ENCODE measurements at places on chromosomes 4 and X.

- no peak for DNase-seq
These were observed 35.8 kb upstream of the TNIP3 start for GRCh38 chr4:121199742-121200561.

- peak; percentile 37 for DNase-seq
These were observed 2.4 kb downstream of the LONRF3 start for GRCh38 chrX:118976599-118977340.

DNA sequence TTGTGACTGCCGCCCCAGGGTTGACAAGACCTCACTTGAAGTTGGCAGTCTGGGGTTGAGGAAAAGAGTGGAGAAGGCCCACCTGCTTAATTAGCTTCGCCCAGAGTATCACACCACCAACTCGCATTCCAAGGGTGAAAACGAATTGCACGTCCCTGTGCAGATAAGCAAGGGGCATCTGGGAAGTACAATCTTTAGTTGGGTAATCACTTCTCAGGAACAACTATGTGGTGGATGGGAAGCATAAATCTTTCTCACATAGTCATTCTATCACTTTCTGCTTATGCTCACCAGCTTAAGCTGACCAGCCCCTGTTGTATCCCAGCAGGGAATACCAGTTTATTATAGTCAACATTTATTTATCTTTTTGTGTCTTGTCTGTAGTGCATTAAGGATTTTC is 14.3 kb downstream of the SPCS3 start:
- no peak for DNase-seq

DNA sequence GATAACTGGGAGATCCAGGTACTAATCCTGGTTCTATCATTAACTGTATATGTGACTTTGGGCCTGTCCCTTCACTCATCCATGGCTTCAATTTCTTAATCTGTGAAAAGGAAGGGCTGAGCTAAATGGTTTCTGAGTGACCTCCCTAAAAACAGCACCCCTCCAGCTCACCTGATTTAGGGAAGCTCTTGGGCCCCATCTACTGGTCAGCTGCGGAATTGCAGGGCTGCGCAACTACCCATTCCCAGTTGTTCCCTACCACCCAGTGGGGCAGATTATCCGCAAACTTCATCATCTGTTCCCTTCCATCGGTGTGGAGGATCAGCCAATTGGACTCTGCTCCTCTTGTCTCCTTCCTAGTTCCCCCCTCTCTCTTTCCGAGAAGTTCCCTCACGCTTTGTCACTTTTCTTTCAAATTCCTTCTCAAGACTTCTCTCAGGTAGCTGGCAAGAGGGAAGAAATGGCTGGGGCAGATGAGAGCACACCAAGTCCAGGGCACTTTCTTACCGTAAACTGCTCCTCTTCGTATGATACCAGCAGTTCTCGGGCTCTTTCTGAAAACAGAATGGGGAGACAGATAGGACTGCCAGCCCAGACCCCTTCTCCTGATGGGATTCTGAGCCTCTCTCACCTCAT is 5.8 kb downstream of the LAS1L start:
- DNase-seq, result peak; percentile 45

DNA sequence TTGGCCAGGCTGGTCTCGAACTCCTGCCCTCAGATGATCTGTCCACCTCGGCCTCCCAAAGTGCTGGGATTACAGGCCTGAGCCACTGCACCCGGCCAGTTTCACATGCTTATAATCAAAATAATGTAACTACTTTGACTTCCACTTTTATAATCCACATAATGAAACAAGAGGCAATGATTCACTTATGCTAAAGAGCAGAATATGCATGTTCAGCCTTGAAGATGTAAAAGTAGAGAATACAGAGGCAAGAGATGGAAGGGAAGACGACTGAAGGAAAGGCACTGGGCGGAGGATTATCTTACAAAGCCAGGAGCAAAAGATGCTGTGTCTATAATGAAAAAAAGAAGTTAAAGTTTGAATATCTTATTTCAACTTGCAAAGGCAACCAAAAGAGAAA is 13.3 kb upstream of the ZNF518B start:
- no peak for DNase-seq

DNA sequence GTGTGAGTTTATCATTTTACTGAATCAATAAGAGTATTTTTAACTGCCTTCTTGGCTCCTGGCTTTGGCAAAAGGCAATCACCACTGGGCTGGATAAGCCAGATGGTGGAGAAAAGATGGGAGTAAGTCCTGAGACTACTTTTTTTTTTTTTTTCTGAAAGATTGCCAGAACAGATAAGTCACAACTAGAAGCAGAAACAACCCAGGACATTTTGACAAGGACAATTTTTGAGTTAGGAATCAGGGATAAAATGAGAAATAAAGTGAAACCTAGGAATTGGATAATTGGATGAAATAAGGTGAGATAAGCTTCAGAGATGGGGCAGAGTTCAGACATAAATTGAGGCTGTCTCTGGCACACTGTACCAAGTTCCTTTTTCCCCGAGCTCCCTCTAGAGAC is 471.0 kb downstream of the KLHL13 start:
- DNase-seq, result no peak

DNA sequence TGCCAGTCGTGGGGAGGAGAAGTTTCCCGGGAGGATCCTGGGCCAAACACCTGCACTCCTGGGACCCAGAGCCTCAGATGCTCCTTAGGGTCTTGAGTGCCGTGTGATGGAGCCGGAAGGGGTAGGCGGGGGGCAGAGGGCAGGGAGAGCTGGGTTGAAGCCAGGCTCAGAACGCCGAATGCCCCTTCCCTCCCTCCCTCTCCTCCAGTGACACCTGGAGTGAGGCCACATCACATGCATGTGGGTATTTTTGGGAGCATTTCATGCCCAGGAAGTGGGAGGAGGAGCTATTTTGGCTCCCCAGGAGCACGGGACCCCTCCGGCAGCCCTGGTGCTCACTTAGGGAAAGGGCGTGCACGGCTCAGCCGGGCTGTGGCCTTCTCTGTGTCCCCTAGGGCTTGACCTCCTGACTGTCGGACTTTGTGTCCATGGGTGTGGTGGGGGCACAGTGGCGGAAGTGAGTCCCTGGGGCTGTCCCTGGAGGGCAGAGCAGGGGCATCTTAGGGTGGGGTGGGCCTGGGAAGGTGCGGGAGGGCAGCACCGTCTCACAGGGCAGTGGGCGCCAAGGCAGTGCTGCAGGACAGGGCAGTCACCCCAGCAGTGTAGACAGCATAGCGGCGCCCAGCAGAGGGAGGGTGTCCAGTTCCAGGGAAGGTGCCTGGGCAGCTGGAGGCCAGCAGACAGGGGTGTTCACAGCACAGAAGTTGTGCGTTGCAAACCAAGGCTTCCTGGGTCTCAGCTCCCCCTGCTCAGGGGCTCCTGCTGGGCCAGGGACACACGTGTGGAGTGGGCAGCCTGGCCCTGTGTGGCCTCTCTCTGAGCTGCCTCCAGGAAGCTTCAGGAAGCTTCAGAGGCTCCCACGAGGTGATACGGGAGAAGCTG is 4.9 kb upstream of the CPLX1 start:
- no peak for DNase-seq

DNA sequence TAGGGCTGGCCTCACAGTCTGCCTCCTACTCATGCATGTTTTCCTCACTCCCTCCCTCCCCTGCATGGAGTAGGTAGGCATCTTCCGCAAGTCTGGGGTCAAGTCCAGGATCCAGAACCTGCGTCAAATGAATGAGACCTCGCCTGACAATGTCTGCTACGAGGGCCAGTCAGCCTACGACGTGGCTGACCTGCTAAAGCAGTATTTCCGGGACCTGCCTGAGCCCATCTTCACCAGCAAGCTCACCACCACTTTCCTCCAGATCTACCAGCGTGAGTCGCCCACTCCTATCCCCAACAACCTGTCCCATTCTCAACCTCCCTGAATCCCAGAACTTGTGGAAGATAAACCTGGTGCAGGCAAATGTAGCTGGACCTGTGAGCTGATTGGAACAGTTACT is 73.4 kb downstream of the STARD8 start:
- no peak for DNase-seq

GRCh38 chr4:185993328-185993973 is 75.5 kb upstream of the TLR3 start:
- no peak for DNase-seq

DNA sequence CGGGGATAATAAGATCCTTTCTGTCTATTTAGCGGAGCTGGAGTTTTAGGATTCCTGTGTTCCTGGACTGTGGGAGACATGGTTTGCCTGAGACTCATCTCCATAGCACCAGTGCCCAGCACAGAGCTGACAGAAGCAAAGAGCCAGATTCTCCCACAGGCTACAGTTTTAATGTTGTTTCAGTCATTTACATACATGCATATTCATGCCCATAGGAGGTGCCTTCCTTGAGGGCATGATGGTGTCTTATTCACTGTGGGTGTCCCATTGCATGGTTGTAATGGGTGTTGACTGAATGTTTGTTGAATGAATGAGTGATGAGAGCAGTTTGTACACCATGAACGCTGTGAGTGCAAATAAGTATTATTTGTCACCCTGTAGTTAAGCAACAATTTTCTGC is 260.6 kb downstream of the EVC2 start:
- DNase-seq, result no peak

DNA sequence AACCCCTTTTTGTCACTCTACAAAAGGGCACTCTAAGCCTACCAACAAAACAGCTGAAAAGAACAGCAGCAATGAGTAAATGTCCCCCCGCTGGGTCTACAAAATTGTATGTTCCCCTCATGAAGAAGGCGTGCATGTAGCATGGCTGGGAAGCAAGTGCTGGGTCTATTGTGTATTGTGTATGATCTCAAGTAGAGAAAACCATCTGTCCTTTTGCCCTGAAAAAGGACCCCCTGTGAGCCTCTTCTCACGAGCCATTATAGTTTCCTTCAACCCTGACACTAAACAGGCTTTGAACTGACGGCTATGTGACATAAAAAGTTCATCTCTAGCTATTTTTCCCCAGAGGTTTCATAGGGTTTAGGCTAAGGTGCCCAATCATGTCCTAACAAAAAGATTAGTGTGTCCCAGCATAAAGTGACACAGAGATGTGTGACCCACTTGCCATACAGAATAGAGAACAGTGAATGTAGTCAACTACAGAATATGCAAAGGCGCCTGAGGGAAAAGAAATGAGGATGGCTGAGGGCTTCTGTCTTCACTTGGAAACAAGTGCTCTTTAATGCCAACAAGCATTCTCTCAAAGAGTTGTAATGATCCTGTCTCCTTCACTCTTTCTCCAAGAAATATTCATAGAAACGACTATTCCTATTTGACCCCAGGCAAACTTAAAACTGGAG is 27.3 kb downstream of the COL25A1 start:
- no peak for DNase-seq

- DNase-seq, result no peak
These were observed 35.5 kb downstream of the PLAC1 start for GRCh38 chrX:134622813-134623185.

- no peak for DNase-seq
These were observed 33.7 kb downstream of the ADAD1 start for GRCh38 chr4:122412547-122412946.

DNA sequence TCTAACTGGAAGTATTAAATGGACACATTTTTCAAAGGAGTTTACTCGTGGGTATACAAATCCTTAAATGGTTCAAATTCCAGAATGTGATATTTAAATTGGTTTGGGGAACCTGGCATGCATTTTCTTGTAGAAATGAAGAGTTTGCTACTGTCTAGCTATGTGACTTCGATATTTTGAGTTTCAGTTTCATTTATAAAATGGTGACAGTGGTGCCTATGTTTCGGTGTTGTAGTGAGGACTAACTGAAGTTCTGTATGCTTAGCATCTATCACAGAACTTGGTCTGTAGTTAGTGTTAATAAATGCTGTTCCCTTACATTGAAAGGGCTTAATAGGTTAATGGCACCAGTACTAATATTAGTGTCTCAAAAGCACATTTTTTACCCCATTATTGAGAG is 29.4 kb downstream of the TRPC5 start:
- DNase-seq, result no peak

GRCh38 chrX:45852884-45853283 is 652.2 kb upstream of the DIPK2B start:
- DNase-seq, result no peak

- no peak for DNase-seq
These were observed 16.3 kb upstream of the DHRSX start for GRCh38 chrX:2517055-2517454.

- DNase-seq, result no peak
These were observed 66.8 kb downstream of the SPIN3 start for GRCh38 chrX:56928546-56928945.

DNA sequence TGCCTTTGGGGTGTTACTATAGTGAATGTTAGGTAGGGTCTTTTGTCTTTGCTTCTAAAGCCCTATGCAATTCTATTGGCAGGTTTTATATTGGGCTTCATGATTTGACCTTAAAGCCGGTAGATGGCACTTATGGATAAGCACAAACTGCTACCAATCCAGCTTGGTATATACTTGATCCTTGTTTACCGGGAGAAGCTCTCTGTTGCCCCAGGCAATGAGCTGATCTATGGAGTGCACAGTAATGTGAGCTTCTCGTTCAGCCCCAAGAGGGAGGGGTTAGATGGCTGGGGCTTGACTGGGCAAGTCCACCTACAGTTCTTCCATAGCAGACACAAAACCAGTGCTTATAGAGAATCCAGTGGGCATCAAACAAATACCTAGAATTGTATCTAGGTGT is 287.2 kb upstream of the CT83 start:
- no peak for DNase-seq

DNA sequence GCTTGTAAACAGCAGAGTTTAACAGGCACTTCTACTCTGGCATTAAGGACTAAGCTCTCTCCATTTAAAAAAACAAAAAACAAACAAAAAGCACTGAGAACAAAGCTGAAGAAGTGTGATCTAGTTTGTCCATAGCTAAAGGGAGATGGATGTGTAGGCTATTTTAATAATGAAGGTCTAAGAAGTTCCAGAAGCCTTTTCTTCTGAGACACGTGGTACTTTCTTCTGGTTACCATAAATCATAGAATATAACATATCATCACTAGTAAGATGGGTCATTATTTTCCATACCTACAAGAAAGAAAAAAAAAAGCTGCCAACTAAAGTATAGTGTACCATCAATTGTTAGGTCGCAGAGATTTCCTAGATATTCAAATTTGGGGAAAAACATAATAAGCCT is 722 bp upstream of the NBDY start:
- DNase-seq, result peak; percentile 74

GRCh38 chr4:168558599-168558998 is 61.7 kb downstream of the PALLD start:
- DNase-seq, result no peak

DNA sequence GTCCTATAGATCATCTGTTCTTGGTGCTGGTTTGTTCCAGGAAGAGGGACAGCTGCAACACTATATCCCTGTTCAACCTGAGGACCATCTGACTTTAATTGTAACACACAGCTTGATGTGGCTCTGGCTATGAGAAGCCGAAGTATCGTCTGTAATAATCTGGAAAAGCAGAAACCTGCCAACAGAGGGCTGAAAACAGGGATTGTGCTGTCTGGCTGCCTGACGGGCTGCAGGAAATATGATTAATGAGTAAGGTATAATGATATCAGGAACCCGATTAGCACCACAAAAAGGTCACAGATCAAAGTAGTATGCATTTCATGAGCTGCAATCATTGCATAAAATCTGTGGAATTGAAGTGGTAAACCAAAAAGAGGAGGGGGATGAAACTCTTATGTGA is 170.4 kb upstream of the MAB21L2 start:
- DNase-seq, result peak; percentile 47

- DNase-seq, result peak; percentile 92
These were observed 656.7 kb upstream of the NDST4 start for GRCh38 chr4:115770046-115770543.

GRCh38 chr4:138894709-138895108 is 120.9 kb upstream of the NOCT start:
- no peak for DNase-seq
